ENCODE measurements at places on chromosomes 6 and 20.
A peak's percentile ranks its signal among the peaks of the same experiment; 100 is the strongest.

- DNase-seq = no peak
Measured at GRCh38 chr20:32806356-32806755, 13.4 kb upstream of the MAPRE1 start.

- DNase-seq = no peak
Measured at GRCh38 chr6:115194981-115195638, 852.3 kb upstream of the HS3ST5 start.

DNA sequence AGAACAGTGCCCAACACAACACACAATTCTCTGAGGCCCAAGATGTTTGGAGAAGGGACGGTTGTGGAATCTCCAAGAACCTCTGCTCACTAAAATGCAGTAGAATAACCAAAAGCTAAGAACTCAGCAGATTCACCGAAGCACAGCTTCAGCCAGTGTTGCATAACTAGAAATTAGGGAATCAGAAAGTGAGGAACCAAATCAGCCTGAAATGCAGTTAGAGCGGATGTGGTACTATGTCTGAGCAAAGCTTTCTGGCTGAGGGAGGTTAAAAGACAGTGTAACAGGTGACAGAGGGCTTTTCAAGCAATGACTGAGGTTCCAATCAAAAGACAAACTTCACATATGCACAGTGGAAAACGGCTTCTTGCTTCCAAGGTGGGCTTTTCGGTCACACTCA lies 197.9 kb upstream of the KCNK16 start:
- no peak for DNase-seq

GRCh38 chr6:142400495-142400894 lies 98.7 kb downstream of the ADGRG6 start:
- no peak for DNase-seq

DNA sequence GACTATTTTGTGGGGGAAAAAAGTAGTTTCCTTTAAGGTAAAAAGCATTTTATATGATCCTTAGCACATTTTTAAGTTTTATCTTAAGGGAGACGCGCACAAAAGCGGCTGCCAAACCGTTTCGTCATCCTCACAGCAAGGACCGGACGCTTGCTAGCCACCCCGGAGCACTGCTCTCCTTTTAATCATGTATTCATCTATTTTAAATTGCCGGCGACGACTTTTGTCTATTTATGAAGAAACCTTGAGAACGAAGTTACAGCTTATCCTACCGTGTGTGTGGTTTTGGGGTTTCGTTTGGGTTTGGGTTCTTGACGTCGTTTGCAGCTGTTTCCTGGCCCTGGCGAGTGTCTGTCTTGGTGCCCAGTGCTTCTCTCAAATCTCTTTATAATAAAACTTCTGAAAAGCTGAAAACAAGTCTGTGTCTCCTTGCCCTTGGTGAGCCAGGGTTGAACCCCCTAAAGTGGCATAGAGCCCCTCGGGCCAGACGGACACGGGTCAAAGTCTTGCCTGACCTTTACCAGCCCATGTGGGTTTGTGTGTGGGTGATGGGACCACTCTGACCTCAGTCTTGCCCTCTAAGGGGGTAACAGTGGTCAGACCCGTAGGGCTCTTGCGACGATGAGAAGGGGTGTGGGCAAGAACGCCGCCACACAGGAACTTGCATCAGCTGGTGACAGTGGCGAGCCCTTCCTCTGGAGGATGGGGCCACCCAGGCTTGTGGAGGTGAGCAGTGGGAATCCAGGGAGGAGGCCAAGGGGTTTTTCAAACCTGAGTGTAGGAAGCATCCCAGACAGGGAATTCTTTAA lies 117.6 kb downstream of the JPH2 start:
- DNase-seq = no peak

- no peak for DNase-seq
Measured at GRCh38 chr6:39998126-39998525, 63.9 kb upstream of the MOCS1 start.

GRCh38 chr6:124917769-124918168 lies 44.5 kb upstream of the RNF217 start:
- no peak for DNase-seq

DNA sequence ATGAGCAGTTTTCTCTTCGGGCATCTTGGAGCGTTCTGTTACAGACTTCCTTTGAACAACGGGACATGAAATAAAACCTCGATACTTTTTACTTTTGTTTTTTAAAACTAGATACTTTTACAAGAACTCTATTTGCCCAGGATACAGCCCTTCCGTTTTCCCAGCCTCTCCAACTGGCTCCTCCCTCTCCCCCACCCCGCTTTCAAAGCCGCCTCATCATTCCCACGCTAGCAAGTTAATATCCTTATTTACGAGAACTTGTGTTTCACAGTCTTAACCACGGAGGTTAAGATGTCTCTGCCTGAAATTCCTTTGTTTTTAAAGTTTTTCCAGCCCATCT lies 241 bp upstream of the CFAP206 start:
- no peak for DNase-seq

DNA sequence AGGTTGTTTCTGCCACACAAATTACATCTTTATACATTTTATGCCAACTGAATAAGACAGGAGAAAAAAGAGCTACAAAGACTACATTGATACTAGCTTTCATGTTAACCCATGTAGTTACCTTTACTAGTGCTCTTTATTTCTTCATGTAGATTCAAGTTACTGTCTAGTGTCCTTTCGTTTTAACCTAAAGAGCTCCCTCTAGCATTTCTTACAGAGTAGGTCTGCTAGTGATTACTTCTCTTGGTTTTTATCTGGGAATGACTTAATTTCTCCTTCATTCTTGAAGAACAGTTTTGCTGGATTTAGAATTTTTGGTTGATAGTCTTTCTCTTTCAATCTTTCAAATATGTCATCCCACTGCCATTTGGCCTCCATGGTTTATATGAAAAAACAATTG lies 21.2 kb upstream of the NOP56 start:
- no peak for DNase-seq

DNA sequence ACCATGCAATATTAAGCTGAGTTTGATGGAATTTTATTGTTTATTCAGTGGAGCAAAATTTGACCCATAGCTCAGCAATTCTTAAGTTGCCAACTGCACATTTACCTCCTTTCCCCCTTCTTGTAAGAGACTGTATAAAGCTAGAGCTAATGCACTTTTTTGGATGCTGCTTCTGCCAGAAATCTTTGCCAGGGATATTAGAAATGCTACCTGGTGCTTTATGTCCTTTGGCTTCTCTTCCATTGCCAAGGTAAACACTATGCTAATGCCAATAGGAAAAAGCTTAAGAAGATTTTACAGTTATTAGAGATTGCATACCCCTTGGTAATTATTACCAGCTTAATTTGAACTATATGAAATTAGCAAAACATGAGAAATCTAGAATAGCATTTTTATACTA lies 79.0 kb upstream of the OGFRL1 start:
- DNase-seq = no peak

GRCh38 chr6:107543088-107543487 lies 53.2 kb downstream of the SOBP start:
- no peak for DNase-seq

- DNase-seq = no peak
Measured at GRCh38 chr6:87907521-87907920, 140.1 kb upstream of the SPACA1 start.

- no peak for DNase-seq
Measured at GRCh38 chr6:116354236-116354635, 16.5 kb upstream of the DSE start.

DNA sequence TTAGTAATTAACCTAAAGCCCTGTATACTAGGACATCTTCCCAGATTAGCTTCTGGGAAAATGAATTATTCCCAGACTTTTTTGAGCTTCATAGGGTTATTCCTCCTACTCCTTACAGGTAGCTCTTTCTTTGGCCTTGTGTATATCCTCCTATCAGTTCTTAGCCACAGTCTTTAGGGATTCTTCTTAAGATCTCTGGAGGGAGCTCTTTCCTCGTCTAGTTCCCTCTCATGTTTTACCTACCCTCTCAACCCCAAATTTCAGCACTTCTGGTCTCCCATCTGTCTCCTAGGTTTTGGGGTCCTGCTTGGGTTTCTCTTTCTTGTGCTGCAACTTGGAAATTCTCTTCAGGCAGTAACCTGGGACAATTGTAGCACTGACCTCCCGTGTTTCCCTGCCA lies 46.4 kb upstream of the SLC35B3 start:
- DNase-seq = no peak

DNA sequence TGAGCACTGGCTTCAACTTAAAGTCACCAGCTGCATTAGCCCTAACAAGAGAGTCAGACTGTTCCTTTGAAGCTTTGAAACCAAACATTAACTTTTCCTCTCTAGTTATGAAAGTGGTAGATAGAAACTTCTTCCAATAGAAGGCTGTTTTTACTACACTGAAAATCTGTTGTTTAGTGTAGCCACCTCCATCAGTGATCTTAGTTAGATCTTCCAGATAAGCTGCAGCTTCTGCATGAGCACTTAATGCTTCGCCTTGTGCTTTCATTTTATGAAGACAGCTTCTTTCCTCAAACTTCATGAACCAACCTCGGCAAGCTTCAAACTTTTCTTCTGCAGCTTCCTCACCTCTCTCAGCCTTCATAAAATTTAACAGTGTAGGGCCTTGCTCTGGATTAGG lies 133.2 kb downstream of the INSM1 start:
- no peak for DNase-seq

DNA sequence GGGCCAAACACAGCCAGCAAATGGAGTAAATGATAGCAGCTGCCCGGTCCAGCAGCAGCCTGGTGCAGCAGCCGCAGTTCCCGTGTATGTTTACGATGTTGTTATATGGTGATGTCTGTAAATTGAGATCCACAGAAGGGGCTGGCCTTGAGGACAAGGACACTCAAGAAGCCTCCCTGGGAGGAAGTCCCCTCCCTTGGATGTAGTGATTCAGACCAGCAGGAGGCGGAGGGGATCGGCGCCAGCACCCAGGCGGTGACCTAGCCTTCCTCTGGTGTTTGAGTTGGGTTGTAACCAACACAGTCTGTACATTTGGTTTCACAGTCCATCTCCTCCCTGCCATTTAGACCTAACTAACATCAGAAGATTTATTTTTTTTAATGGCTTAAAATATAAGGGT lies 187.8 kb downstream of the SYNDIG1 start:
- DNase-seq = no peak

GRCh38 chr20:8647961-8648441 lies 420.9 kb upstream of the PLCB4 start:
- no peak for DNase-seq

GRCh38 chr6:142945049-142945445 lies at the start of gene HIVEP2:
Gene HIVEP2, minus strand, starts transcription at chr6:142945176. Its CDS starts 170,438 bp downstream, at chr6:142774738.
- DNase-seq = peak; percentile 75

- DNase-seq = no peak
Measured at GRCh38 chr20:60200305-60200918, 242.2 kb downstream of the CDH26 start.

- DNase-seq = no peak
Measured at GRCh38 chr6:108574457-108575141, 13.9 kb downstream of the FOXO3 start.
